Activated CD8-positive, alpha-beta memory T cell treated with anti-CD3 and anti-CD28 coated beads for 48 hours (primary cell): ENCODE measurements at places on chromosomes 2 and 18.

- no peak for DNase-seq
Observed at GRCh38 chr2:117888897-117889296, 74.4 kb downstream of the DDX18 start.

DNA sequence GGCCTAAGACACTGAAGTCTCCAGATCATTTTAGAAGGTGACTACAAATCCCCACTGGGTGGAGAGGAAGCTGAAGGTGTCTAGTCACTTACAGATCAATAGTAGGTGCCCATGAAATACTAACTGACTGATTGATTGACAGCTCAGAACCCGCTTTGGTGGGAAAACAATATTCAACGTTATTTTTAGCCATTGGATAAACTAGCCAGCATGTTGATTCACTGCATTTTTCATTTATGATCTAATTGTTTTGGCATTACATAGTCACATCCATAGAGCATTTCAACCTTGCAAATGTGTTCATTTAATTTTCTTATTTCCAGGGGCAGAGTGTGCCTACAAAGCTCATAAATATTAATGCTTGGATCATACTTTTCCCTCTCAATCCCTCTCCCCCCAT is 162.3 kb downstream of the MREG start:
- no peak for DNase-seq

- DNase-seq = no peak
Observed at GRCh38 chr2:79585701-79586433, 73.0 kb downstream of the CTNNA2 start.

DNA sequence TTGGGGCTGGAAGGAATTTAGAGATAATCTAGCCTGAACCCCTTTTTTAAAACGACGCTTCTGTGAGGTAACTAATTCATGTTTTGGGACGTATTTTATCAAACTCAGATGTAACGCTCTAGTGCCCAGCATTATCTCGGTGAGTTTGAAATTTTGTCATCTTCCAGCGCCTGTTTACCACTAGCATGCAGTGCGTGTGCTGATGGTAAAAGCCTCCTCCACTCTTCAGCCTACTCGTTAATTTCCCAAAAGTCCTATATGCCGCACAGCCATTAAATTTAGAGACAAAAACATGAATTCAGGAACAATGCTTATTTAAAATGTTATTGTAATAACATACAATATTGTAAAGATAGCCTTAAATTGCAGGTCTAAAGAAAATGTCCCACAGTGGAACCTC is 2.8 kb downstream of the ZCCHC2 start:
- DNase-seq = no peak

- DNase-seq = no peak
Observed at GRCh38 chr2:36245651-36246050, 109.9 kb upstream of the CRIM1 start.

- DNase-seq = no peak
Observed at GRCh38 chr2:139374296-139374850, 594.2 kb upstream of the NXPH2 start.

- no peak for DNase-seq
Observed at GRCh38 chr2:112630268-112630667, 15.5 kb upstream of the SLC20A1 start.

- no peak for DNase-seq
Observed at GRCh38 chr18:77608807-77609206, 359.2 kb downstream of the GALR1 start.

GRCh38 chr2:174964404-174964803 is 40.8 kb downstream of the CHN1 start:
- DNase-seq = no peak

- DNase-seq = no peak
Observed at GRCh38 chr18:48534364-48534763, 4.5 kb upstream of the CTIF start.

- no peak for DNase-seq
Observed at GRCh38 chr18:22846088-22846683, 86.9 kb upstream of the RBBP8 start.

DNA sequence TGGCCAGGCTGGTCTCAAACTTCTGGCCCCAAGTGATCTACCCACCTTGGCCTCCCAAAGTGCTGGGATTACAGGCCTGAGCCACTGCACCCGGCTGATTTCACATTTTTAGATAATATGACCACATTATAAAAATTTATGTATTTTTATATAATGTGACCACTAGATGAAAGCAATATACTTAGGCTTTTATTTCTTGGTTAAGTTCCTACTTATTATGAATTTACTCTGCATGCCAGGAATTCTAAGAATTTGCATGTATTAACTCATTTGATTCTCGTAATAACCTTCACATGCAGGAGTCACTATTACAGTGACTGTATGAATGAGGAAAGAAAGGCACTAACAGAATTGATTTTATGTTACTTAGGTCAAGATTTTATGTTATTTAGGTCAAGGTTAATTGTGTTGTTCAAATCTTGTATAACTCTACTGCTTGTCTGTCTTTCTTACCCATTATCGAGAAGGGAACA is 25.6 kb upstream of the CASP8 start:
- no peak for DNase-seq
